ENCODE measurements at places on chromosomes 2 and 18. TPM values are rescaled to one million over a fixed set of nuclear protein-coding genes. Genes with fewer than 3 reads are reported as not detected.

ALPP gene
- not detected for total RNA-seq

- H3K27ac ChIP-seq = no peak overlapping the region
- peak; percentile 19 for DNase-seq
- no peaks in the 10 kb centered on the region for H3K27me3 ChIP-seq
- peaks cover 66% of the 10 kb centered on the region for H3K4me1 ChIP-seq
- H3K4me3 ChIP-seq = no peak overlapping the region
- peaks cover 8% of the 10 kb centered on the region for H3K36me3 ChIP-seq
Measured at GRCh38 chr2:196277002-196277401, 105.6 kb upstream of the STK17B start.

DCAF17 gene
- 16.6 TPM for total RNA-seq

IL1B gene
- total RNA-seq = 1.3 TPM

DNA sequence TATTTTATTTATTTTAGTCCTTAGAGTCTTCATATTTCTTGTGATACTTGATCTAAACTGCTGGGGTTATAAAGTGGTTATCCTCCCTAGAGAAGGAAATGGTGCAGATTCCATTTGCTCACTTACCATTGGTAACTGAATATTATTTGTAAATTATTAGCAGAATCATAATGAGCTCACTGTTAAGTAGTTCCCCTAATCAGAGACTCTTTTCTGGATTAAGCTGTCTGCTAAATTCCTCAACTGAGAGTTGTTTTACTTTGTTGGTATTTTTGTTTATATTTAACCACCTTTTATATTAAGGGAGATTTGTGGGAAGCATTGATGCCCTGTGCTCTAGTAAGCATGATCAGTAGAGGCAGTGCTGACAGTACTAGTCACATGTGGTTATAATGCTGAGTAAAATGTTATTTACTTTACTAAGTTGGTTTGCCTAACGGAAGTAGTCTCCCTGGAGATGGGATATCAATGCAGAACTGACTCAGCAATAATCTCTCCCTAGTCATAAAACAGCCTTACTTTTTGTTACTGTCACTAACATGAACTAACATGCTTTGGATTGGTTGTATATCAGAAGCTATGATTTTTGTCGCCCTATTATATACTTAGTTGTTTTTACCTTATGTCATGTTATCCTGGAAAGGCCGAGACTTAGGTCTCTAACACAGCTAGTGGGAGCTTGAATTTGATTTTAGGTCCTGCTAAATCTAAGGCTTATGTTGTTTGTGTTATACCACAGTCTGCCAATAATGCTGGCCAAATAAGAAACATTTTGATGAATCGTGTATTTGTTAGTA is 166.7 kb downstream of the MCFD2 start:
- peak overlapping the region; percentile 93 for H3K27ac ChIP-seq
- DNase-seq = peak; percentile 82
- peaks cover 100% of the 10 kb centered on the region for H3K4me1 ChIP-seq
- peaks cover 4% of the 10 kb centered on the region for H3K27me3 ChIP-seq

- H3K4me1 ChIP-seq = peaks cover 41% of the 10 kb centered on the region
- H3K4me3 ChIP-seq = no peak overlapping the region
- H3K27ac ChIP-seq = no peak overlapping the region
- 0 out of 2 replicates have a peak, but pooled peaks cover 1% of the 10 kb centered on the region for H3K27me3 ChIP-seq
- H3K36me3 ChIP-seq = peaks cover 12% of the 10 kb centered on the region
Measured at GRCh38 chr2:127665267-127665893, 9.9 kb downstream of the LIMS2 start.

CFAP53 gene
- total RNA-seq = not detected

DNA sequence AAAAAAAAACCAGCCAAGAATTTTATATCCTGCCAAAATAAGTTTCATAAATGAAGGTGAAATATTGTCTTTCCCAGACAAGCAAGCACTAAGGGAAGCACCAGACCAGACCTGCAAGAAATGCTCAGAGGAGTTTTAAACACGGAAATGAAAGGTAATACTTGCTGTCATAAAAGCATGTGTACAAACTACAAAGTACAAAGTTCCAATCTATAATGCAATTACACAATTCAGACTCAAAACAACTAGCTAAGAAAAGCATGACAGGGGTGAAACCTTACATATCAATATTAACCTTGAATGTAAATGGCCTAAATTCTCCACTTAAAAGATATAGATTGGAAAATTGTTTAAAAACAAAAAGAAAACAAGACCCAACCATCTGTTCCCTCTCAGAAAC is 45.0 kb upstream of the ASXL3 start:
- H3K36me3 ChIP-seq = no peaks in the 10 kb centered on the region
- DNase-seq = no peak
- no peak overlapping the region for H3K4me3 ChIP-seq
- no peaks in the 10 kb centered on the region for H3K27me3 ChIP-seq
- no peak overlapping the region for H3K27ac ChIP-seq

DNA sequence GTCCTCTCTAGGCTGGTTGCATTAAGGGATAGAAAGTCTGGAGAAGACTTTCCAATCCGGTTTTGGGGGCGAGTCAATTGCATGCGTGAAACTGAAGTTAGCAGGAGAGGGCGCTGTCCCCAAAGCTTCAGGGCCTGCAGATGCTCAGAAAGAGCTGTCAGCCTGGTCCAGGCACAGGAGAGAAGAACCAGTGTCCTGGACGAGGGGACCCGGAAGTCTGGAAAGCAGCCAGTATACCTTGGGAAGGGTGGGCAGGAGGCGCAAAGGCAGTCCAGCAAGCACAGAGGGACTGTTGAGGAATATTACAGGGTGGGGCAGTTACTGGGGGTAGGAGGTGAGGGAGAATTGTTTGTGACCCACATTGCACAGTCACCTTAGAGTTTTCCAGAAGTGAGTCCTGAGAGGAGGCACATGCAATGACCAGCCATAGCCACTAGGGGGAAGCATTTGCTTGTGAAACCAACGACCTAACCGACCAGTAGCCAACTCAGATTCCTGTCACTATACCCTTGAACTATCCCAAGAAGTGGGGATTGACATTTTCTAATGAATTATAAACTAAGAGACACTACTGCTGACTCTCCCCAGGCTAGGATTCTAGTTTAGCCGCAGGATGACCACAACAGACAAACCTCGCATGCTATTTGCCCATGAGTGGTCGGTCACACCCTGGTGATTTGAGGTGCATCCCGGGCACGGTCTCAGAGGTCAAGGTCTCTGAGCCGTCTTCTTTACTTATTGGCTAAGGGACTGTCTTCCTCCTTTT is 172.8 kb downstream of the RDH14 start:
- no peak overlapping the region for H3K27ac ChIP-seq
- H3K4me1 ChIP-seq = 0 out of 2 replicates have a peak, but pooled peaks cover 7% of the 10 kb centered on the region
- no peak overlapping the region for H3K4me3 ChIP-seq
- no peaks in the 10 kb centered on the region for H3K36me3 ChIP-seq
- peaks cover 3% of the 10 kb centered on the region for H3K27me3 ChIP-seq

DNA sequence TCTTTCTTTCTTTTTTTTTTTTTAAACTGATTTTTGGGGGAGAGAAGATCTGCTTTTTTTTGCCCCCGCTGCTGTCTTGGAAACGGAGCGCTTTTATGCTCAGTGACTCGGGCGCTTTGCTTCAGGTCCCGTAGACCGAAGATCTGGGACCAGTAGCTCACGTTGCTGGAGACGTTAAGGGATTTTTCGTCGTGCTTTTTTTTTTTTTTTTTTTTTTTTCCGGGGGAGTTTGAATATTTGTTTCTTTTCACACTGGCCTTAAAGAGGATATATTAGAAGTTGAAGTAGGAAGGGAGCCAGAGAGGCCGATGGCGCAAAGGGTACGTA is 587 bp downstream of the MEIS1 start:
- peak overlapping the region; percentile 96 for H3K4me3 ChIP-seq
- H3K4me1 ChIP-seq = peaks cover 16% of the 10 kb centered on the region
- H3K27ac ChIP-seq = peak overlapping the region; percentile 96
- H3K36me3 ChIP-seq = peaks cover 59% of the 10 kb centered on the region

GRCh38 chr2:186913870-186914269 is 64.9 kb upstream of the ZSWIM2 start:
- peaks cover 6% of the 10 kb centered on the region for H3K27me3 ChIP-seq
- no peak for DNase-seq
- peaks cover 7% of the 10 kb centered on the region for H3K4me1 ChIP-seq
- H3K27ac ChIP-seq = no peak overlapping the region
- H3K4me3 ChIP-seq = no peak overlapping the region

DNA sequence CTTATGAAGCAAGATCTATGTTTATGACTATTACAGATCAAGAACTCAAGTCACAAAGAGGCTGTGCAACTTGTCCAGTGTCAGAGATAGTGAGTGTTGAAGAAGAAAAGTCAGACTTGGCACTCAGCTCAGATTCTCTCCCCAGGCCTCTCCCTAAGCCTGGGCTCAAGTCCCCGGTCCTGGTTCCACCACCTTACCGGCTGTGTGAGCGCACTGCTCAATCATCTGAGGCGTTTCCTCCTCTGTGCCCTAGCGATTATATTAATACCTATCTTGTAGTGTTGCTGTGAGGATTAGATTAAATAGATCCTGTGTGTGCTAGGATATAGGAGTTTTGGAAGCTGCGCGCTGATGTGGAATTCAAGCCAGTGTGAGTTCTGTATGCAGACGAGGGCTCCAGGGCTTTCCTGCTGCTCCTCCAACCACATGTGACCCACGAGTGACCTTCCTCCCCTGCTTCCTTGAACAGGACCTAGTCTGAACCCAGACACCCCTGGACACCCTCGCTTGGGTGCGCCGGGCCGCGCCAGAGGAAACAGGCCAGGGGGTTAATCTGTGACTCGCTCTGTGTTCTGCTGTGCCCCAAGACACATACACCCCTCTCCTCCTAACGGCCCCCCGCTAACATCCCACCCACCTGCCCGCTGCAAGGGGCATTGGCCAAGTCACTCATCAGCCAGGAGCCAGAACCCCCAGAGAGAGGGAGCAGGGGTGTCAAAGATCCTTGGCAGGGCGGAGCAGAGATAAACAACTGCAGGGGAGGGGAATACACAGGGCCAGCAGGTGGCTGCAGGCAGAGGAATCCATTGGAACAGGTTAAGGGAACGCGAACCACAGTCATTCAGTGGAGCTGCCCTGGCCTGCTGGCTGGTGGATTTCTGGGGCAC is 38.3 kb downstream of the TNS1 start:
- H3K4me3 ChIP-seq = no peak overlapping the region
- no peak overlapping the region for H3K27ac ChIP-seq
- peaks cover 3% of the 10 kb centered on the region for H3K27me3 ChIP-seq
- peaks cover 36% of the 10 kb centered on the region for H3K36me3 ChIP-seq
- H3K4me1 ChIP-seq = peaks cover 62% of the 10 kb centered on the region

MYOM1 gene
- not detected for total RNA-seq

- no peak for DNase-seq
- H3K27ac ChIP-seq = no peak overlapping the region
- H3K4me3 ChIP-seq = peak overlapping the region; percentile 34
- H3K4me1 ChIP-seq = peaks cover 49% of the 10 kb centered on the region
- H3K27me3 ChIP-seq = no peaks in the 10 kb centered on the region
Measured at GRCh38 chr2:105400138-105400540, 1.3 kb upstream of the FHL2 start.

- H3K4me3 ChIP-seq = peak overlapping the region; percentile 79
- DNase-seq = peak; percentile 73
- H3K4me1 ChIP-seq = peaks cover 96% of the 10 kb centered on the region
Measured at GRCh38 chr2:54999182-54999581, 51.1 kb downstream of the RTN4 start.

DNA sequence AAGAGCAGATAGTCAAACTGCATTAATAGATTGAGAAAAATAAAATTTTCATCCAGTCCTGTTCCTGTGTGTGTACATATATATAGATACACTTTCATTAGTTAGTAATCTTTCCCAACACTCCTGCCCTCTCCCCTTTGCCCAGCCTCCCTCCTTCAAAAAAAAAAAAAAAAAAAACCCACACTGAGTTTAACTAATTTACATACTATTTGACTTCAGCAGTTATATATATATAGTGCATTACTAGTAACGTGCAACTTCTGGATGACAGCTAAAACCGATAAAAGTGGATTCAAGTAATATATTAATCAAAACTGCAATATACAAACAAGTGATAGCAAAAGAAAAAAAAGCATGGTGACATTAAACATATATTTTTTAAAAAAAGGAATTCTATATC is 1.4 kb downstream of the FIGN start:
- H3K4me3 ChIP-seq = peak overlapping the region; percentile 89
- no peaks in the 10 kb centered on the region for H3K27me3 ChIP-seq
- H3K4me1 ChIP-seq = peaks cover 49% of the 10 kb centered on the region
- no peak for DNase-seq

- peaks cover 37% of the 10 kb centered on the region for H3K4me1 ChIP-seq
- no peak for DNase-seq
- no peak overlapping the region for H3K4me3 ChIP-seq
- peaks cover 10% of the 10 kb centered on the region for H3K36me3 ChIP-seq
- H3K27ac ChIP-seq = no peak overlapping the region
Measured at GRCh38 chr2:120472891-120473309, 127.0 kb downstream of the INHBB start.

ZNF521 gene
- 5.3 TPM for total RNA-seq

MYCN gene
- total RNA-seq = not detected

- DNase-seq = no peak
Measured at GRCh38 chr2:238852206-238852869, 4.5 kb downstream of the TWIST2 start.

DNA sequence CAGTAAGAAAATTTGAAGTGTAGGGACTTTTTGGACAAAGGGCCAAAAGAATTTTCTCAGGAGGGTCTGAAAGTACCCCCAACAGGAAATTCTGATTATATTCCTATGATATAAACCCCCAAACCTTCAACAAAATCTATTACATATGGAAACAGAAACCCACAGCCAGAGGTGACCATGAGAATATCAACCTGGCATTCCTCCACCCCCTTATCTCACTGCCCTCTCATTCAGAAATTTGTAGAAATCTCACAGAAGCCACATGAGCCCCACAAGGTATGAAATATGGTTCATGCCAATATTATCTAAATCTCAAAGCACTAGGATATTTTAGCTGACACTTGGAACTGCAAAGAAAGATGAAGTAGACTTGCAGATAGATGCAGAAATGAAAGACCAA is 31.0 kb upstream of the RBBP8 start:
- H3K27me3 ChIP-seq = peaks cover 12% of the 10 kb centered on the region
- no peak for DNase-seq
- H3K4me3 ChIP-seq = no peak overlapping the region
- no peaks in the 10 kb centered on the region for H3K36me3 ChIP-seq
- no peak overlapping the region for H3K27ac ChIP-seq

DPP10 gene
- total RNA-seq = not detected

DNA sequence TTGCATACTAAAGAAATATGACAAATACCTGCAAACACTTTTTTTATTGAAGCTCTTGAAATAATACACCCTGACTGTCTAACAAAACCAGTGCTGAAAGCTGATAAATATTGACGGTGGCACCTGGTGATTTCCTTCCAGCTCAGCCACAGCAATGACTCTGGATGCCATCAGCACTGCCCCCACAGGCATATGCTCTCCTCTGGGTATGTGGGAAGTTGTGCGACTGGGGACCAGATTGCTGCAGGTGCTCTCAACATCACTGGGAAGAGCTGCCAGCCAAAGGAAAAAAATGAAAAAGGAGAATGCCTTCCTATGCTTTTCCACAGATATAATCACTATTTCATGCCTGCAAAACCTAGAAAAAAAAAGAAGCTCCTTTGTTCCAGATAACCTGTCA is 141.5 kb downstream of the PIGN start:
- no peaks in the 10 kb centered on the region for H3K27me3 ChIP-seq
- no peak overlapping the region for H3K27ac ChIP-seq
- H3K4me3 ChIP-seq = no peak overlapping the region
- peaks cover 8% of the 10 kb centered on the region for H3K4me1 ChIP-seq
- DNase-seq = no peak

FHOD3 gene
- total RNA-seq = 43.1 TPM

CLEC4F gene
- total RNA-seq = not detected

GRCh38 chr18:42069036-42069435 is 114.0 kb downstream of the PIK3C3 start:
- no peak overlapping the region for H3K4me3 ChIP-seq
- H3K36me3 ChIP-seq = peaks cover 37% of the 10 kb centered on the region
- no peak overlapping the region for H3K27ac ChIP-seq
- peaks cover 3% of the 10 kb centered on the region for H3K27me3 ChIP-seq
- H3K4me1 ChIP-seq = peaks cover 11% of the 10 kb centered on the region
- no peak for DNase-seq

GGCX gene
- 79.7 TPM for total RNA-seq
